ENCODE measurements at places on chromosomes 12 and 14.

GRCh38 chr12:4535092-4535491 is 3.6 kb upstream of the RAD51AP1 start:
- no peak for DNase-seq

DNA sequence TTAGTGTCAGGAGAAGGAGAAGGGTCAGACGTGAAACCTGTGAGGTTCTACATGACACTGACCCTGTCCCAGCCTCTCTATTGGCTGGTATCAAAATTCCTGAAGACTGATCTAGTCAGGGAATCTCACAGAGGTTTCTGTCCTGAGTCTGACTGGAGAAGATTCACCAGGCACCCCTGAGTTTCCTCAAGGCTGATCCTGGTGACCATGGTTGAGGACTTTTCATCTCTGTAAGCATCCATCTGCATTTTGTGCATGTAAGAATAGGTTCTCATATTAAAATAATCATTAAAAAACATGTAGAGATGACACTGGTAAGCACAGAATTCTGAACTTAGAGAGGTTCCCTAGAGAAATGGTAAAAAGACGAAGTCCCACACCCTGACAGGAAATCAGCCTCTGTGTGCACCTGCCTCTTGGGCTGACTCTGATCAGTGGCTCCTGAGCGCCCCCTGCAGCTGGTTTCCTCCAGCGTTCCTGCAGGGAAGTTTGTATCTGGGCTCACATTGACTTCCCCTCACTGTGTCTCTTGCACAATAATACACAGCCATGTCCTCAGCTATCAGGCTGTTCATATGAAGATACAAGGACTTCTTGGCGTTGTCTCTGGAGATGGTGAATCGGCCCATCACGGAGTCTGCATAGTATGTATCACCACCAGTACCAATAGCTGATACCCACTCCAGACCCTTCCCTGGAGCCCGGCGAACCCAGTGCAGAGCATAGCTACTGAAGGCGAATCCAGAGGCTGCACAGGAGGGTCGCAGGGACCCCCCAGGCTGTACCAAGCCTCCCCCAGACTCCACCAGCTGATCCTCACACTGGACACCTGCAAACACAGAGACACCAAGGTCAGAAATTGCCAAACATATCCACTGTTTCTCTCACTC is 991.9 kb downstream of the TMEM121 start:
- DNase-seq = no peak

DNA sequence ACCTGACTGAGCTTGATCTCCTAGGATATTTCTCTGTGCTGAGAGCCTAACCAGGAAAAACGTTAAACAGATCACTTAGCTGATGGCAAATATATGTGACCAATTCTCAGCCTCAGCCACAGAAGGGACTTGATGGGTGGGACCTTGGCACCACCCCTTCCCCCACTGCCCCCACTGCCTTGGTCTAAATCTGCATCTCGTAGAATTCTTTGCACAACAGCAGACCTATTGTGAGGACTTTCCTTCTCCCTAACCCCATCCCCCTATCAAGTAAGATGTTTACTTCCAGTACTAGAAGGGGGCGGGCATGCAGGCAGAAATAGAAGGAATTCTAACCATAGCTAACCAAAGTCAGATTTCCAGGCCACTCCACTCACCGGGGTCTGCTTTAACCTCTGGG is 313.2 kb downstream of the PCNX1 start:
- DNase-seq = no peak

- DNase-seq = peak; percentile 80
These were observed 26.2 kb downstream of the RFLNA start for GRCh38 chr12:124321040-124321481.

GRCh38 chr12:66502911-66503310 is 176.0 kb downstream of the GRIP1 start:
- DNase-seq = no peak
